Hippocampal formation (tissue), 2 donors: ENCODE measurements at places on chromosomes 3 and 15.
A peak's percentile ranks its signal among the peaks of the same experiment; 100 is the strongest.

- no peak for DNase-seq
Measured at GRCh38 chr15:75591655-75592364, 12.7 kb upstream of the PTPN9 start.

- DNase-seq, result no peak
Measured at GRCh38 chr3:99713440-99713839, 75.0 kb downstream of the COL8A1 start.

GRCh38 chr3:113055961-113056360, 65.2 kb downstream of the GTPBP8 start:
- no peak for DNase-seq

- no peak for DNase-seq
Measured at GRCh38 chr15:86165265-86166211, 85.9 kb downstream of the AGBL1 start.

DNA sequence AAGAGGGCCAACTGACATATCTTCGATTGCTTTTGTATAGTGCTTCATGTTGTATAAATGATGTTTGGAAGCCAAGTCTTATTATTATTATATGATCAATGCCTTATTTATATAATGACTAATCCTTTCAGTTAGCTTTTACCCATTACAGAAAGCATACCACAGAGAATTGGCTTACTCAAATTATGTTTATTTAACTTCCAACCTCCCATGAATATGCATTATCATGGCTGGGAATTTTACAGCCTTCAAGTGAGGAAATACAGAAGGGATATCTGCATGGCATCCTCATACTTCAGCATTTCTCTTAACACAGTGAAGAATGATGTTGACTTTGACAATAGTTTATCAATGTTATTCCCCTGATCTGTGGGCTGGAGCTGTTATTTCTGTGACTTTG, 225.9 kb upstream of the GAP43 start:
- DNase-seq, result no peak

DNA sequence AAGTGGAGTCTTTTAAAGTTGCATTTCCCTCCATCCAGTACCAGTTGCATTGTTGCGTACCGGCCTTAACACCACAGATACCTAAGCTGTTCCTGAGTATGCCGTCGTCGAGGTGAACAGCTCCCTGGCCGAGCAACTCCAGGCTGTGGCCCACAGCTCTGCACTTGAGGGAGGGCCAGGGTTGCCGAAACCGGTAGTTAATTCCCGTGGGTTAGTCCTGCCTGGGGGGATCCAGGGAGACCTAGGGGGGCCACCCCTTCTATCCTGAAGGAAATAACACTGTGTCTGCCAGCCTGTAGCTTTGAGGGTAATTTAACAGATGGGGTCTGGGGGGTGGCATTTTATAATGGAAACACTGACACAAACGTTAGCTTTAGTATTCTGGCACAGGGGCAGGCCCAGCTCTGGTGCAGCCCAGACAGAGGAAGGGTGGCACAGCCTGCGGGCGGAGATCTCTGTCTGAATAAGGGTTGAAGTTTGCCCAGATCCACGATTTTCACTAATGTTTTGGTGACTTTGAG, 60.8 kb downstream of the RGMA start:
- DNase-seq, result peak; percentile 52

DNA sequence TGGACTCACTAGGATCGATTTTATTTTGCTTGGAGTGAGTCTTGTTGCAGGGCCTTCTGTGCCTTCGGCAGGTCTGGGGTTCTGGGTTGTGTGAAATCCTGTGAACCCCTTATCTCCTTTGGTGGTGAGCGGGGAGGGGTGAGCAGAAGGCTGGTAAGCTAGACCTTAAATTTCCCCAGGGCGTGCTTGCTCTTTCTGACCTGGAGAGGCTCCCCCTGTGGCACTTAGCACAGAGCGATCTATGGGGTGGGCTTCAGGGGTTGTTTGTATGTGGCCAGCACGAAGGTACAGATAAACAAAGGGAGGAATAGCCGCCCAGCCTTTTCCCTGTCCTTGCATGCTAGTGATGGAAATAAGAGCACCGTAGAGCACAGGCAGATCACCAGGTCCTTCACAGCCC, 11.8 kb downstream of the CACNA2D3 start:
- no peak for DNase-seq

GRCh38 chr3:101811875-101812274, 32.9 kb downstream of the NXPE3 start:
- no peak for DNase-seq

DNA sequence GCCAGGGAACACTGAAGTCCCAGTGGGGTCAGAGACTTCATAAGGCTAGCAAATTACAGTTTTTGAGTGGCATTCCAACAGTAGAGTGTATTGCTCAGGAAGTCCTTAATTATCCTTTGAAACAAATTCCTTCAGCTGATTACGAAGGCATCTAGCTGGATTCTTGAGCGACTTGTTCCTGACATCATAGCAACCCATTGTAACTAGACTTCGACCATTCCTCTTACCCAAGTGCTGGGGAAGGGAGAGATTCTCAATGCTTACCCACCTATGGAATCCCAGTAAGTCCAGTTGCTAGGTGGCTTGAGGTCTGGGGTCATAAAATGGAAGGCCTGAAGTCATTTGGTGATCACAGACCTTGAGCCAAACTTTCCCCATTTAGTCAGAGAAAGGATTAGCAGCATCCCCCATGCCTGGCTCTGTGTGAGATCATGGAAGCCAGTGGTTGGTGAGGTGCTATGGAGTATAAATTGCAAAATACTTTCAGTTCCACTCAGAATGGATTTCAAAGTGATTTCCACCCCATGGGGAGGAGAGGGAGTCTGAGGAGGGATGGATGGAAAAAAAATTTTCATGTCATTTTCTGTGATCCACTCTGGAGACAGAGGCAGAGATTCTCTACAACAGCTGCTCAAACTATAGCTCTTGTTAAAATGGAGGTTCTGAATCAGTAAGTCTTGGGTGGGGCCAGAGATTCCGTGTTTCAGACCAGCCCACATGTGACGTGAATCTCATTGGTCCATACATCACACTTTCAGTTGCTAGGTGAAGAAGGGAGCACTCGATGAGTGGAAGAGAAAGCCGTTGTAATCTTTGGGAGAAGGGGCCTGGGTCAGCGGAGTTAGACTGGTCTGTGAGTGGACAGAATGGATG, 45.7 kb downstream of the CD86 start:
- DNase-seq, result no peak

GRCh38 chr15:41566121-41566885, 7.3 kb downstream of the TYRO3 start:
- no peak for DNase-seq

GRCh38 chr3:139202226-139202958, 141.4 kb upstream of the MRPS22 start:
- DNase-seq, result no peak

DNA sequence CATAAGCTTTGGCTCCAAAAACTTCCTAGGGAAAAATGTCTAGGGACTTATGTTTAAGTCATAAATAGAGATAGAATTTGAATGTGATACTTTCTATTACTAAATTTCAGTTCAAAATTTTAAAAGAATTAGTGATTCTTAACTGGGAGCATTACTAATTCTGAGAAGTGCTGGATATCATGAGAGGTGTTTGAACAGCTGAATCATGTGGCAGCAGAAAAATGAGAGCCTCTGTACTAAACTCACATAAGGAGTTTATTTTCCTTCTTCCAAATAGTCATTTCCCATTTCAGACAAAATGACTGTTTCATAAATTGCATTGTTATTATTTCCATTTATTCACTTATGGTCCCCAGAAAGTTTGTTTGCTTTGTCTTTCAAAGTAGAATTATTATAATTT, 62.7 kb downstream of the SLMAP start:
- DNase-seq, result no peak

GRCh38 chr15:97234851-97235610, 725.5 kb upstream of the ARRDC4 start:
- DNase-seq, result peak; percentile 3

DNA sequence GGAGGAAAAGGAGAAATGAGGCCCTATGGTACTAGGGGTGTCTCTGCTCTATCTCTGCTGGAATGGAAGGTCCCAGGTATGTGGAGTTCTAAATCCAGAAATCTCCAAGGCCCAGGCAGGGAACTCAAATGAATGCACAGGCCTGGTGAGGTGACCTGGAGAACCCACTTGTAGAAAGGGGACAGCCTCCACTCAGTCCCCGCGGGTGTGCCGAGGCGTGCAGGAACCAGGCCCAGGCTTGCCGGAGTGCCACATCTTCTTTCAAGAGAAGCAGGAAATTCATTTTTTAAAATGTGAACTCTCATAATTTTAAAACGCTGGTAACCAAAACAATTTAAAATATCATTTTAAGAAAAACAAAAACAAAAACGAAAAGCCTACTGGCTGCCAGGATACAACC, 32.2 kb upstream of the ADCY5 start:
- no peak for DNase-seq
